ENCODE measurements at places on chromosomes 1 and 21.

- DNase-seq = no peak
Observed at GRCh38 chr1:152806576-152806975, at the start of gene LCE1C. LCE1C (minus strand) TSS chr1:152806651; CDS start chr1:152805478, 1,173 bp downstream.

GRCh38 chr21:32392299-32392879 is 423 bp downstream of the URB1 start:
- DNase-seq = no peak

DNA sequence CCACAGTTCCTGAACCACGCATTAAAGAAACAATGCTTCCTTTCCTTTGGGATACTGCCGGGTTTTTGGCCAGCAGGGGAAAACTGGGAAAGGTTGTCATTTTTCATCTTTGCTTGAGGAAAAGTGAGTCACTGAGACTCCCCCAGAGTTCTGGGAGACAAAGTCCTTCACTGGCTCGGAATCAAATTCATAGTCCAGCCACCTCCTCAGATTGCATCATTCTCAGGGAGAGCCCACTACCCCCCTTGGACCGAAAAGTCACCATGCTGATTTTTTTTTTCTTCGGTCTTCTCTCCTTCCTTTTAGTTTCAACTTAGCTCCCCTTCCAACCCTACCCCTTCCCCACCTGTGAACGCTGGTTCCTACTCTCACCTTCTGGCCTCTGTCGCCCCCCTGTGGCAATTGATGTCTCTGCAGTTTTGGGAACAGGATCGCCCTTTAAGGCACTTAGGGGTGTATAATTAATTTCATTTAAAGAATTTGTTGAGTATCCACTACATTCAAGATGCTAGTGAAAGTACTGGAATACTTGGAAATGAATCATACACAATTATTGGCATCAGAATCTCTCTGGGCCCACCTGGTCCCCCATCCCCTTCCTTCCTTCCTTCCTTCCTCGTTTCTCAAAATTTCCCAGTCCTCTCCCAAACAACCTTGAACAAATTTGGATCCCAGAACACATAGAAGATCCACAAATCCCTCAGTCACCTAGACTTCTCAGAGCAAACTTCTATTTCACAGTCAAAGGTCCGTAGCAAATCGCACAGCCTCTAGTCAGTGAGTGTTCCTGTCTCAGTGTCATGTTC is 6.9 kb downstream of the ACKR1 start:
- DNase-seq = no peak

DNA sequence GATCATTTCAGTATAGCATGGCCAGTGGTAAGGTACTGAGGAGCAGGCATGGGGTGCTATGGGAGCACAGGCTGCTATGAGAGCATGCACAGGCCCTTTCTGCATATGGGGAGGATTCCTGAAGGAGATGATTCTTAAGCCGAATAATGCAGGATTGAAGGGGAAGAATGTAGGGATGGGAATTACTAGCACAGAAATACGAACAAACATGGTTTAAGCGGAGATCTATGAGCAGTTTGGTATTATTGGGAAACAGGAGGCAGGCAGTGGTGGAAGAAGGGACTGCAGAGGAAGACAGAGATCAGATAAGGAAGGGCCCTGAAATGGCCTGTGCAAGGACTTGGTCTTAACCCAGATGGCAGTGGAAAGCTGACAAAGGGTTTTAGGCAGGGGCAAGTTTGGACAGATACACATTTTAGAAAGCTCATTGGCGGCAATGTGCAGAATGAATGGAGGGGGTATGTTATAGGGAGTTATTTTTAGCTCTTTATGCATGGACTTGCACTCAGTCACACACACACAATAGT is 1.7 kb downstream of the OSCP1 start:
- no peak for DNase-seq

DNA sequence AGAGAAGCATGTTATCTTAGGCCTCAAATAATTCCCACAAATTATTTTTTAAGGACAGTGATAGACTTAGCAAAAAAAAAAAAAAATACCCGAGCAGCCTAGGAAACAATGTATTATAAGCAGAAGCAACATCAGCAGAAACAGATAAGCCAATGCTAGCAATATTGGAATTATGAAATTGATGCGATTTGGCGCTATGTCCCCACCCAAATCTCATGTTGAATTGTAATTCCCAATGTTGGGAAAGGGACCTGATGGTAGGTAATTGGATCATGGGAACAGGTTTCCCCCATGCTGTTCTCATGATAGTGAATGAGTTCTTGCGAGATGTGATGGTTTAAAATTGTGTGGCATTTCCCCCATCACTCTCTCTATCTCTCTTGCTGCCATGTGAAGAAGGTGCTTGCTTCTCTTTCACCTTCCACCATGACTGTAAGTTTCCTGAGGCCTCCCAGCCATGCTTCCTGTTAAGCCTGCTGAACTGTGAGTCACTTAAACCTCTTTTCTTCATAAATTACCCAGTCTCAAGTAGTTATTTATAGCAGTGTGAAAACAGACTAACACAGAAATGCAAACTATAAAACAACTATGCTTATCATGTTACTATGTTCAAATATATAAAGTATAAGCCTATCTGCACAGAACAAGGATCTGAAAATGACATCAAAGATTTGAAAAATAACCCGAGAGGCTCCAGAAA is 75.6 kb upstream of the HIVEP3 start:
- no peak for DNase-seq

DNA sequence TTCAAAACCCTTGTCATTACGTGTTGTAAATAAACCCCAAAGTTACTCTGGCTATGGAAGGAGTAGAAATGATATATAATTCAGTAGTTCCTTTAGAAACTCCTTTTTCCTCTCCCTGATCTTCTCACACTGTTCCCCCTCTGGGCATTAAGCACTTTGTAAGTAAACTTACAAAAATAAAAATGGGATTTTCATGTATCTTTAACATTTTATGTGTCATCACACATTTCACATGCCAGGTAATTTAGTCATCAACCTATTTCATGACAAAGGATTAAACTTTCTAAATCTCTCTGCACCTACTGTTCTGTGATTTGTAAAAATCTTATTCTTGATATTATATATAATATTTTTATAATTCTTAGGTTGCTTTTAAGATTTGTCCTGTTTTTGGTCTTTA is 176.9 kb downstream of the NEK7 start:
- DNase-seq = no peak

DNA sequence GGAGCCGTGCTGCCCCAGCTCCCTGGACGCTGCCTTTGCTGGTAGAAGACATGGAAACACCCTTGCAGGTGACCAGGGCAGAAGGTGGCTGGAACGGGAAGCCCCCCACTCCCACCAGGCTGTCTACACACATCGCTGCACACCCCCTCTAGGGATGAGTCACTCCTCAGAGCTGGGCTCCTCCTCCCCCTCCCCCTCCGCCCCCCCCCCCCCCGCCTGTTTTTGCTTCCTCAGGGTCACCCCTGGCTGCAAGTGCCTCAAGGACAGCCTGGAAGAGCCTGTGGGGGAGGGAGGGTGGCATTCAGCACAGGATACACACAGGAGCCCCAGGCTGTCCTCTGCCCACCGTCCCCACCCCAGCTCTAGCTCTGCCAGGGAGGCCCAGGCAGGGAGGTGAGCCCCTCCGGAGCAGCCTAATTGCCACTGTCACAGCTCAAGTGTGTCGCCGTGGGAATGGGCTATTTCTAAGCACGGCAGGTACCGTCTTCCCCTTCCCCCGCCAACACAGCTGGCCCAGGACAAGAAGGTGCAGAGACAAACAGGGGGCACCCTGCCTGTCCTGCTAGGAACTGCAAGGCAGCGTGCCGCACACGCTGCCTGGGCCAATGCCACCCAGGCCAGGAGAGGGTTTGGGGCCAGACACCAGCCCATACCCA is 2.5 kb downstream of the FNDC10 start:
- DNase-seq = no peak

GRCh38 chr1:175554586-175554985 is 188.8 kb downstream of the TNR start:
- DNase-seq = no peak

DNA sequence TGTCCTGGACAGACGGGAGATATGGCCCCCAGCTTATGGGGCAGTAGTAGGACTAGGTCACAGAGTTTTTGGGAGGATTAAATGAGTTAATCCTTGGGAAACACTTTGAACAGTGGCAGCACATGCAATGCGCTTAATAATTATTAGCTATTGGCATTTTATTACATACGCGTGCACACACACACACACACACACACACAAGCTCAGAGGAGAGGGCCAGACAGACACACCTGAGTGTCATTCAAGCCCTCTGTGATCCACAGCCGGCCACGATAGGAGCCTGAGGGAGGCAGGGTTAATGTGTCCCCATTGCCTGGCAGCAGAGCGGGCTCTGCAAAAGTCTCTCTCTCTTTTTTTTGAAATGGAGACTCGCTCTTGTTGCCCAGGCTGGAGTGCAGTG is 37.9 kb downstream of the EPHA2 start:
- DNase-seq = no peak

DNA sequence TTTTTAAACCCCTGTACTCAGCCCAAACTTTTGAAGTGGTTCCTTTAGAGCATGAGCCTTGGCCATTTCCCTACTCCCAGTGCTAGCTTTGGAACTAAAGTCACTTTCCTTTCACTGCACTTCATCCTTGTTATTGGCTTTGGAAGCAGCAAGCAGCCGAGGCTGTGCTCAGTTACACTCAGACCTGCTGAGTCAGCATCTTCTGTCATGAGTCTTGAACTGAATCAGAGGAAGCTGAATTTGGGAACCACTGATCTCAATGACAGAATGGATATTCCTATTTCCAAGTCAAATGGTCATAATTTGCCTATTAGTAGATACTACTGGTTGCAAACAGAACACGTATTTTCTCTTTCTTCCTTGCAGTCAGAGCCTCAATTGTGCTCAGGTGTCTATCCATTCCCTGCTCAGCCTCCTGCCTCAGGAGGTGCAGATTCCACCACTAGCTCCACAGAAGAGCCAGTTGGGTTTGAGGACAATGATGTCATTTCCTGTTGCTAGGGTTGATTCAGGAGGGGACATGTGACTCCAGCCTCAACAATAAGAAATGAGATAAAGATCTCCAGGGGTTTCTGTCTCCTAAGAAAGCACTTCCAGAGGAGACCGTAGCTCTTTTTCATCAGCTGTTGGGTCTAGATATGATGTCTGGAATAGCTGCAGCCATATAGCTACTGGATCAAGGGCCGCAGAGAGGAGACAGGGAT is 44.9 kb upstream of the NTPCR start:
- DNase-seq = no peak

GRCh38 chr1:62088439-62088838 is 106.2 kb upstream of the L1TD1 start:
- no peak for DNase-seq

- DNase-seq = no peak
Observed at GRCh38 chr1:4797429-4797828, 143.0 kb downstream of the AJAP1 start.

- no peak for DNase-seq
Observed at GRCh38 chr1:212107481-212107880, 71.9 kb downstream of the DTL start.

DNA sequence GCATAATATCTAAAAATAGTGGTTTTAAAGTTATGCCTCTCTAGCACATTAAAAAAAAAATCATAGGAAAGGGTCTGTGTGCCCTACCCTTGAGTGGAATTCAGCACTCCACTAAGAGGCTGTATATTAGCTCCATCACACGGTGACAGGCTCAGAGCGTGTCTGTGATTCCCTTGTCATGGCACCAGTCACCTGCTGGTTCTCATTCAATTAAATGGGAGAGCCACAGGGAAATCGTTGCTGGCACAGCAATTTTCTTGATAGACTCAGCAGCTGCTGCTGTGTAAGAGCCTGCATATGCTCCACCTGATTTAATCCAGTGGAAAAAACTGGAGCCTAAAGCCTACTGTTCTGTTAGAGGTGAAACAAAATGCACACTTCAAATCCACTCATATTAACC is 9.5 kb downstream of the ATP6V1G3 start:
- no peak for DNase-seq

DNA sequence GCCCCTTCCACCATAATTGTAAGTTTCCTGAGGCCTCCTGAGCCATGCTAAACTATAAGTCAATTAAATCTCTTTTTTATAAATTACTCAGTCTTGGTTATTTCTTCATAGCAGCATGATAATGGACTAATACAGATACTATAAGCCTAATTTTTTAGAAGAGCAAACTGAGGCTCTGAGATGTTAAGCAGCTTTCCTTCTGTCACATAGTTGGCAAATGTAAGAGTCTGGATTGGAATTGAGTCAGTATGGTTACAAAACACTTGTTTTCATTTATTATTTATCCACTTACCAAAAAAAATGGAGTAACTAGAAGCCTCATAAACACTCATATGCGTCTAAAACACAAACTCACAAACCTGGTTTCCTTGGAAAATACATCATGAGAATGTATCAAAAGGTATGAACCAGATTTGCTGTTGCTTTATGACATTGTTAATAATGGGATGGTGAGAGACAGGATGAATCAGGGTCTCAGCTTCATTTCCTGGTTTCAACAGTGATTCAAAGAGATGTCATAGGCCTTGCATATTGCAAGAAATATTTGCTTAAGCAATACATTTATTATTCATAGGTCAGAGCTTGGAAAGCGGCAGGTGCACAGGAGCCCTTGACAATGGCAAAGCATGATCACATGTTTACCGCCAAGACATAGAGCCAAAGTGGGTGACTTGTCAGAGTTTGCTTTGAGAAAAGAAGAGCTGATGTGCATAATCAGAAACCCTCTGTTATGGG is 221.5 kb downstream of the GRIK1 start:
- DNase-seq = no peak

- no peak for DNase-seq
Observed at GRCh38 chr1:81307786-81308185, 492.9 kb upstream of the ADGRL2 start.

DNA sequence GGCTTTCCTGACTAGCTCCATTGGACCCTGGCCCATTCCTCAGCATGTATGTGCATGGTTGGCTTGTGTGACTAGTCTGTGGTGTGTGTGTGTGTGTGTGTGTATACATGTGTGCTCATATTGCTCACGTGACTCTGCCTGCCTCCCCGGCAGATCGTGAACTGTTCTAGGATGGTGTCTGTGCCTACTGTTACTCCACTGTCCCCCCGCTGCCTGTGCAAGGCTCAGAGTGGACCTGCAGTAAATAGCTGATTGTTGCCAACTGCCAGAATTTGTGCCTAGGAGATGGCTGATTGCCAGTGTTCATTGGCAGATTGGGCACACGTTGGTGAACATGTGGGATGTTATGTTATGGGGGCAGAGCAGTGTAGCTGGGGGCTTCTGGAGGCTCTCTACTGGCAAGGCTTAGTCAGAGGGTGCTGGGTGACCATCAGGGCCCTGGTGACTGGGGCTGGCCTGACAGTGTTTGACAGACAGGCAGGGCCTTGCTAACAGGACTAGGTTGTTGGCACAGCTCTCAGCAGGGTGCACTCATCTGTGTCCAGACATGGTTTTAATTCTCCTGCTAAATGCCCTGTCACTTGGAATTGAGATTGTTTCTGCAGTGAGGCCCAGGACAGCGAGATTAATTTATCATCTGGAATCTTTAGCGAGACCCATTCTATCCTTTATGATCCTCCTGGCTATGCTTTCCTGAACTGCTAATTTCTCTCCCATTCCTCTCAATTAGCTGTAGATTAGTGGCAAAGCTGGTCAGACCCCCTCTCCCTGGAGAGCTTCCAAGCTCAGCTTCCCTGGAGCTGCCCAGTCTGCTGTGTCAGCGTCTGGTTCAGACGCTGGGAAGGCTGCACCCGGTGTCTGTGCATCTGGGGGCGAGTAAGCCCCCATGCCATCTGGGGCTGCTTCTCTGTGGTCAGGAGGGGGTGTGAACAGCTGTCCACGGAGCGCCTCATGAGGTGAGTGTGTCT is 20.8 kb downstream of the SLC6A17 start:
- DNase-seq = no peak
